GM04504 (cell line): ENCODE measurements at places on chromosomes 11 and 22.

GRCh38 chr11:64933935-64934681, 1.6 kb downstream of the GPHA2 start:
- no peak for DNase-seq

DNA sequence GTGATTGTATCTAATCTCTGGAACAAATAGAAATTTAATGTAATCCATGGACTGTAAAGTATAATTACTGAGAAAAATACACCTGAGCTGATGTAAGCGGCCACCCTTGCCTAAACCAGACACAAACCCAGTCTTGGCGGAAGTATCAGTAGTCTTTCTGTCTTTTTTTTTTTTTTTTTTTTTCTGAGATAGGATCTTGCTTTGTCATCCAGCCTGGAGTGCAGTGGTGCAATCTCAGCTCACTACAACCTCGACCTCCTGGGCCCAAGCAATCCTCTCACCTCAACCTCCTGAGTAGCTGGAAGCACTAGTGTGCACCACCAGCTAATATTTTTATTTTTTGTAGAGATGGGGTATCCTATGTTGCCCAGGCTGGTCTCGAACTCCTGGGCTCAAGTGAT, 5.5 kb upstream of the CXCR5 start:
- DNase-seq: no peak

DNA sequence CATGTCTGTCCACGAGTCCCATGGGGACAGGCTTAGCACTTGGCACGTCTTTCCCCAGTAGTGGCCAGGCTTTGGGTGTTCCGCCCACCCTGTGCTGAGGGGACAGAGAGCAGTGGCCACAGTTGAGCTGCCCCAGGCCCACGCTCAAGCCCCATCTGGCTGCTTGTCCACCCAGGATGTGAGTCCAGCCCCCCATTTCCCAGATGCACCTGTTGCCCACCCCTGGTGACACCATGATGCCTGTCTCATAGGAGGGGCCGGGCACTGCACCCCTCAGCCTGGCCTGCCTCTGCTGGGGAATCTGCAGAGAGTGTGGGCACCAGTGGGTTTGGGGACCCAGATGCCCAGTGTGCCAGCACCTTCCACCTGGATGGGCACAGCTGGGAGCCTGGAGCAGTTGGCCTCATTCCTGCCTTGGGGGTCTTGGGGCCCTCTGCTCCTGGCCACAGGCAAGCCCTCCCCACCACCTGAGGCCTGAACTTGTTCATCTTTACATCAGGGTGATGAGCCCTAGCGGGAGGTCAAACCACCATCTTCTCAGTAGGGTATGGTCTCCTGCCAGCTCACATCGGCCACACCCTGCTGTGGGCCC, 5.7 kb downstream of the SIGIRR start:
- DNase-seq: no peak

GRCh38 chr11:67387069-67387468, 4.7 kb upstream of the RAD9A start:
- no peak for DNase-seq

- DNase-seq: no peak
Measured at GRCh38 chr11:82557274-82557673, 176.4 kb downstream of the FAM181B start.

DNA sequence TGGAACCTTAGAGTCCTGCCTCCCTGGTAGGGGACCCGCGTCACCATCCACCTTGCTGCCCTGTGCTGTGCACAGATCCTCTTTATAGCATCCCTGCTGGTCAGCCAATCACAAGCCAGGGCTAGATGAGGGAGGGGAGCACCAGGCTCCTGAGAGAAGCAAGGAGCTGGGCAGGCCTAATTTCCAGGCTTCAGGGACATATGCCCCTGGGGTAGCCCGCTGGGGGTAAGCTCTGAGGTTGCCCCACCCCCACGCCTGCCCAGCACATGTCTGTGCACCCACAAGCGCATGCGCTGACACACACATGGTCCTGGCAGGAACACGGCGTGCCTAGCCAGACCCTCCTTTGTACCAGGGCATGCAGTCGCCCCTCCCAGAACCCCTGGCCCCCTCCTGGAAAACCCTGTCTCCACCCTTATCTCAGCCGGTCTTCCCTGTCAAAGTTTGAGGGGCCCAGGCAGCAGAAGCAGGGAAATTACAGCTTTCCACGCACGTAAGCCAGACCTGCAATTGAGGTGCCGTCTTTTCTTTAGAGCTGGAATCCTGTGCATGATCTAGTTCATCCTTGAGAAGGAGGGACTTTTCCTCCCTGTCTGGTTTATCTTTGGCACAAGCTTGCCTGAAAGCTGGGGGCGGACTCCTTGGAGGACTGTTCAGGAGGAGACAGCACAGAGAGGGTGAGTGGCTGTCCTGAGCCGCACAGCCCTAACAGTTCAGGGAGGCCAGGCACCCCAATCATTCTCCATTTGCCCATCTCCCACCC, 2.1 kb downstream of the SSTR3 start:
- DNase-seq: no peak

- no peak for DNase-seq
Measured at GRCh38 chr11:69475141-69475865, 6.2 kb upstream of the LINC01488 start.

DNA sequence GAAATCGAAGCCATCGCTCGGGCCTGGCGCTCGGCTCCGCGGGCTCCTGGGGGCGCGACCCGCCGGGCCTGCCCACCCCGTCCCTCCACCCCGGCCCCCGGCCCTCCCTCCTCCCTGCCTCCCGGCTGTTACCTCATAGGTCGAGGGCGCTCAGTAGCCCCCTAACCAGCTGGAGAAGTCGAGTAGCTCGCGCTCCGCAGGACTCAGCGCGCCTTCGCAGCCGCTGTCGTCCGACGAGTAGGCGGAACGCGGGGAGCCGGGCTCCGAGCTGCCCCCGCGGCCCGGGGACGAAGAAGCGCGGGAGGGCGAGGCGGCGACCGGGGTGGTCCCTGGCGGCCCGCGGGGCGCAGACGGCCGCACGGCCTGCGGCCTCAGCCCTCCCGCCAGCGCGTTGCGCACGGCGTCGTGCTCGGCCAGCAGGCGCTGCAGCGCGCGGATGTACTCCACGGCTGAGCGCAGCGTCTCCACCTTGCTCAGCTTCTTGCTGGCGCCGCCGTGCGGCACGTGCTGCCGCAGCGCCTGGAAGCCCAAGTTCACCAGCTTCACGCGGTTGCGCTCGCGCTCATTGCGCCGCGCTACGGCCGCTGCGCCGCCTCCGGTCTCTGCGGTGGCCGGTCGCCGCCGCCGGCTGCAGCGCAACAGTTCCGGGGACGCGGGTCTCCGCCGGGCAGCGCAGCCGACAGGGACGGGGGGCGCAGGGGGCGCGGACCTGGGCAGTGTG, 627 bp downstream of the ASCL2 start:
- no peak for DNase-seq

- DNase-seq: no peak
Measured at GRCh38 chr22:41573677-41574076, 12.9 kb downstream of the CSDC2 start.

DNA sequence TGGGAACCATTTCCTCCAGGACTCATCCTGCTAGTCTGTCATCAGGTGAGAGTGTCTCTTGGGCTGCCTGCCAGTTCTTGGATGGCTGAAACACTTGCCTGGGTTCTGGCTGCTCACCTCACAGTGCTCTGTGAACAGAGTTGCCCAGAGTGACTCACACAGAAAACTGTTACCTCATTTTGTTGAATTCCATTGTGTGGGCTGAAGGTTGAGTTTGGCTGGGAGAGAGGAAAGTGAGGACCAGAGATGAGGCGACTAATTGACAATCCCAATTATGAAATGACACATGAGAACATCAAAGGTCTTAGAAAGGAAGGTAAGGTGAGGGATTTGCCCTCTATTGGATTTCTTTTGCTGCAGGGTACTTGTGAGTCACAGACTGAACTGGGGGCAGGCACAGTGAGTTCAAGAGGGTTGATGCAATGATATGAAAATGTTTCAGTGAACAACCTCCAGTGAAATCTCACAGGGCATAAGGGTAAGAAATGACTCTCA, 20.2 kb upstream of the CALCB start:
- no peak for DNase-seq

DNA sequence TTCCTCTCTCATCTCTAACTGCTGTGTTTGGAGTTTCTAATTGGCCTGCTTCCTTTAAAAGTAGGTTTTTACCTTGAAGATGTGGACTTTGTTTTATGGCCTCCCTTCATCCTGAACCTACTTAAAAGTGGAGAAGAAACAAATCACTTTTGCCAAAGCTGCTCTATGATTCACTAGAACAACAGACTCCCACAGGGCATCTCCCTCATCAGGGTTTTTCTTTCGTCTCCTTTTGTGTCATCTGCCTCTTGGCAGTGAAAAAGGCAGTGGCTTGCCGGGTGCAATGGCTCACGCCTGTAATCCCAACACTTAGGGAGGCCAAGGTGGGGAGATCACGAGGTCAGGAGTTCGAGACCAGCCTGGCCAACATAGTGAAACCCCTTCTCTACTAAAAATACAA, 186.6 kb upstream of the MTNR1B start:
- no peak for DNase-seq

DNA sequence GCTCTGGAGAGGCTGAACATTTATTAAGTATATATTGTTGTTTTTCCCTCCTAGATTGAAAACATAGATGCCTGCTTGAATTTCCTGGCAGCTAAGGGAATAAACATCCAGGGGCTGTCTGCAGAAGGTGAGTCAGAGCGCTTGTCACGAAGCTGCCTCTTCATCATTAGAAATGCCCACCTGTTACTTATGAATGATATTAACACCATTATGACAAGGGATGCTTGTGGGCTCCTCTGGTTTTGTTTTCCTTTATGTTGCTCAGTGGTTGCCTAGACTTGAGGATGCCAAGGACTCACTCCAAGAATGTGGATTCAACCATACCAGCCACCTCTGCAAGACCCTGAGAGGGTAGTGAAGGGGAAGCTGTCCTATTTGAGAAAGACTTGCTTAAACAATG, 156.2 kb downstream of the NAV2 start:
- DNase-seq: no peak

- peak; percentile 66 for DNase-seq
Measured at GRCh38 chr11:130897262-130898182, 18.8 kb downstream of the SNX19 start.

DNA sequence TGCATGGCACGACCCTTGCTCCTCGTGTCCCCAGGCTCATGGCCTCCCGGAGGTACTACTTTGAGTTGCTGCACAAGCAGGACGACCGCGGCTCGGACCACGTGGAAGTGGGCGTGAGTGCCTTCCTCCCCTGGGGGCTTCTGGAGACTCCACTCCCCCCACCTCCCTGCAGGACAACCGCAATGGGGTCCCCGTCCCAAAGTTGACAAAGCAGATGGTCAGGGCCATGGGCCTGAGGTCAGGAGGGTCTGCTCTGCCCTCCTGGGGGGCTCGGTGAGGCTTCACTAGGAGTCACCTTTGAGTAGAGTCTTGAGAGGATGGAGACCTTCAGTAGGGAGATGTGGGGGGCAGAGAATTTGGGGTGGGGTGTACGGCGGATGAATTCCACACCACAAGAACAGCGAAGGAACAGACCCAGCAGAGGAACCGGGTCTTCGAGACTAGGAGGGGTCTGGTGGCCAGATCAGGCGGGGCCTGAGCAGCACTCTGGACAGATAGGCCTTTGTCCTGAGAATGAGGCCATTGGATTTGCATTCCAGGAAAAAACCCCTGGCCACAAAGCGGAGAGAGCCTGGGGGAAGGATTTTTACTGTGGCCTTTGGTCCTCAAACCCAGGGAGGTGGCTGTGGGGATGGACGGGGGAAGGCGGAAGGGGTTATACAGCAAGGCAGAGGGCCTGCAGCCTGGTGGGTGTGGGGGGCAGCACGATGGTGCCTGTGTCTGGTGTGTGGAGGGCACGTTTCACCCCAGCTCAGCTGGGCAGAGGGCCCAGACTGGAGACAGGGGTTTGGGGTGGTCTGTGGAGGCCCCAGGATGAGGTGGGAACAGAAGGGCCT, 4.6 kb downstream of the B4GALNT4 start:
- no peak for DNase-seq

- DNase-seq: no peak
Measured at GRCh38 chr11:116409238-116409637, 363.5 kb downstream of the BUD13 start.

DNA sequence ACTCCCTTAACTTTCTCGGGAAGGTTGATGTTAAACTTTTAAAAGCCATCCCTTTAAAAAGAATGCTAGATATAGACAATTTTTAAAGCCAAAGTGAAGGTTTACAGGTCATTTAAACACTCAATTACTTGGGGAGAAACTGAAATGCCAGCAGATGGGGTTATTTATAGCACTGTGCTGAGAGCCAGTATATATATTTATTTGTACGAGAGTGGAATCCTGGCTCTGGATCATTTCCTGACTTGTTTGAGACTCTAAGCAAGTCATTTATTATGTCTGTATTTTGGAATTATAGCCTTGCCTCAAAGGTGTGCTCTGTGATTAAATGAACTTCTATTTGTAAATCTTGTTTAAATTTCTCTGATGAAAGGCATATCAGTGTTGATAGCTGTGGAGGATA, 6.8 kb upstream of the ZBED5 start:
- DNase-seq: no peak

GRCh38 chr11:38680746-38681145, 2082.7 kb upstream of the RAG2 start:
- no peak for DNase-seq

DNA sequence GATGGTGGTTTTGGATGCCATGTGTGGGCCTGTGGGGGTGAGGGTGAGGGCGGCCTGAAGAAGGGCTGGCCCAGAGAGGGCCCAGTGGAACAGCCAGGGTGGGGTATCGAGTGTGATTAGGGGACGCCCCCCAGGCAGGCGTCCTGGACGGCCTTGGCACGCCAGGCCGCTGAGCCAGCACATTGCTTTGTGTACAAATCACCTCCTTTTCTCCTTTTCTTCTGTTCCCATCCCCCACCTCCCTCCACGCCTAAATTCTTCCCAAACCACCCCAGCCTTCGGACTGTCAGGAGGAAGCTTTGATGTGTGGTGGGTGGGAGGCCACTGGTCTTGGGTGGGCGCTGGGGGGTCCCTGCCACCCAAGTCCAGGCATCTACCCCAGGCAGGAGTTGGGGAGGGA, 7.8 kb upstream of the CD248 start:
- DNase-seq: no peak

GRCh38 chr22:27801202-27801615, 347 bp downstream of the MN1 start:
- no peak for DNase-seq

DNA sequence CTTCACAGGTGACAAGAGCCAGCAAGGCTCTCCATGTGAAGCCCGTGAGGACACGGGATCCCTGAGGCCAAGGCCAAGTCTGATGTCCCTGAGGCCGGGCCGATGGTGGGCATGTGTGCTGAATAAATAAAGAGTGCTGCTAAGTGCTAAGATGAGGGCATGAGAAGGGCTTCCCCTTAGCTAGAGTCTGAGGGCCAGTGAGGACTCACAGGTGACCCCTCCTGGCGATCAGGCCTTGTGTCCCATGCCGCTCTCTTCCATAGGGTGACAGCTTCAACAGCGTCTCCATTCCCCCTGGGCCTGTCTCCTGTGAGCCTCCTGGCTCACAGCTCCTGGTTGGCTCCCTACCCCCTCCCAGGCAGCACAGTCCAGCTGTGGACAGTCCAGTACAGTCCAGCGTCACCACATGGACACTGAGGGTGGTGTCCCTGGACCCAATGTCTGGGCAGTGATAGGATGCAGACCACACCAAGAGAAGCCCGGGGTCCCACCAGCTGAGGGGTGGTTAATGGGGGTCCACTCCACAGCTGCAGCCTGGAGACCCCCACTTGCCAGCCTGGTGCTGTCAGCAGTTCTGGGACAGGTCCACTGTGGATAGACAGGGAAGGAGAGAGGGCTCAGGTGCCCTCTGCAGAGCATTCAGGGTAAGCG, 1033.2 kb downstream of the TBC1D22A start:
- no peak for DNase-seq

GRCh38 chr22:35905894-35906293, 122.7 kb downstream of the RBFOX2 start:
- no peak for DNase-seq
